ENCODE measurements at places on chromosomes 12 and 14.

GRCh38 chr12:9731393-9731792, 1.5 kb downstream of the CLECL1 start:
- no peak for DNase-seq

DNA sequence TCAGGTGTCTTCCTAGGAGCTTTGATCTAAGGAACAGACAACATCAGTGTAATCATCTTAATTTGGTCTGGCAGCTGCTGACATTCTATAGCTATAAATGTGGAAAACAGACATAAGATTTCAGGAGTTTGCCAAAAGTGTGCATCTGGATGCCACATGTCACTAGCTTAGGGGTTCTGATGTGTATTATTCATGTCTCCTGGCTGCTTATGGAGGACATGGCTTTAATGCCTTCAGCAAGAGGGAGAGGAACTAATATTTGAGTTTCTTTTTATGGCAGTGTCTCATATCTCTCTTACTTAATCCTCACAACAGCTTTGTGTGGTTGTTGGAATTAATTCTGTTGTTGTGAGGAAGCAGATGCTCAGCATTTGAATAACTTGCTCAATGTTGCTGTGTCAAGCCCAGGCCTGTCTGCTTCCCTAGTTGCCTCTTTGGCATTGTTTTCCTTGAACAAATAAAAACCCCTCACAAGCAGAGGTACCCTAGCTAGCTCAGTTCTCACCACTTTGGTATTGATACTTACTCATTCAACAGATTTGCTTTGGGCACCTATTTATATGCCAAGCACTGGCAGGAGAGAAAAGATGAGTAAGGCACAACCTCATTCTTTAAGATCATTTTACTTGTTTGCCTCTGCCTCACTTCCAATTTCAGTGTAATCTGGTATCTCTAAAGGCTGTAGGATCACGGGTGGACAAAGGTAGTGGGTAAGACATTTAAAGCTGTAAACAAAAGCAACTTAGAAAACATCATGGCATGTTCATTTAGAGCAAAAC, 39.8 kb upstream of the EID3 start:
- DNase-seq, result no peak

GRCh38 chr12:6928703-6929407, 1.1 kb downstream of the ATN1 start:
- DNase-seq, result no peak

DNA sequence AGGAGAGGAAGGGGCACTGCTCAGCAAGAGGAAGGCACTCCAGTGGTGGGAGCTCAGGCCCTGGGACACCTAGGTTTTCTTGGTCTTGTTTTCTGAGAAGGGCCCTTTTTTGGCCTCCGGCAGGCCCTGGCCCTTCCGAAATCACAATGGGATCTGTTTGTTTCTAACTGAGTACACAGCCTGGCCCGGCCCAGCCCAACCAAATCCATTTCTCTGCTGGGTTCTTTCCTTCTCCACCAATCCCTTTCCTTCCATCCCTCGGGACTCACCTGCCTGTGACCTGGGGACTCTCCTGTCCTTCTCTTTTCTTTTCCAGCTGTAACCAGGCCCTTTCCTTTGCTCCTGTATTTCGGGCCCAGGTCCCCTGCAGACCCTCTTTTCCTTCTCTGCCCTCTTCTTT, 18.6 kb downstream of the TEAD4 start:
- DNase-seq, result no peak

GRCh38 chr12:79250186-79250585, 385.6 kb downstream of the SYT1 start:
- no peak for DNase-seq

DNA sequence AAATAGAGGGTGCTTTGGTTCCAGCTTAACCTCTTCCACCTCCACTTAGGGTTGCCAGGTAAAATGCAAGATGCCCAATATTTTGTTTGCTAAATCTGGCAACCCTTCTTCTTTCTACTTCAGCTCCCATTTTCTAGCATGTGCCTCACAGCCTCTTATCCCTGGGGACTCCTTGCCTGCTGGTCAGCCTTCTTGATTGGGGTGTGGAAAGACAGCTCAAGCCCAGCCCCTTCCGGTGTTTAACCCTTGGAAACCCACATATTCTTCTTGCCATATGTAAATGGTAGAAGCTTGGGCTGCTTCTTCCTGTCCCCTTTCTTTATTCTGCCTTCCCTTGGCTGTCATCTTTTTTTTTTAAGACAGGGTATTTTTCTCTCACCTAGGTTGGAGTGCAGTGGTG, 5.7 kb downstream of the SPIC start:
- DNase-seq, result no peak

- DNase-seq, result no peak
Measured at GRCh38 chr14:80489513-80489912, 278.2 kb upstream of the DIO2 start.

DNA sequence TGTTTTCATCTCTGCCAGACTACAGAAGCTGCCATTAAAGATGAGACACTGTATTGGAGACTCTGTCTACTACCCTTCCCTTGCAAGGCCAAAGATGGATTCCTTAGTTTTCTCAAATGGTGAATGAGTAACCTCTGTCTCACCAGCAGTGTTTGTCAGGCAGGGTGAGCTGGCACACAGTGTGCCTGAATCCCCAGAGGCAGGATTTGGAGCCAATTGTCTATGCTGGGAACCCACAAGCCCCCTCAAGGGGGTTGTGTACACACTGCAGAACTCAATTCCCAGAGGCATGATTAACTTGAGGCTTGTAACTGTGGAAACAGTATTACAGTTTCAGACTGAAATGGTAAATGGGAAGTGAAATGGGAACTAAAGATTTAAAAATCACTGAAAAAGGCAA, 136.8 kb upstream of the PTPRB start:
- no peak for DNase-seq

- DNase-seq, result no peak
Measured at GRCh38 chr14:33647385-33647786, 303.5 kb downstream of the EGLN3 start.

DNA sequence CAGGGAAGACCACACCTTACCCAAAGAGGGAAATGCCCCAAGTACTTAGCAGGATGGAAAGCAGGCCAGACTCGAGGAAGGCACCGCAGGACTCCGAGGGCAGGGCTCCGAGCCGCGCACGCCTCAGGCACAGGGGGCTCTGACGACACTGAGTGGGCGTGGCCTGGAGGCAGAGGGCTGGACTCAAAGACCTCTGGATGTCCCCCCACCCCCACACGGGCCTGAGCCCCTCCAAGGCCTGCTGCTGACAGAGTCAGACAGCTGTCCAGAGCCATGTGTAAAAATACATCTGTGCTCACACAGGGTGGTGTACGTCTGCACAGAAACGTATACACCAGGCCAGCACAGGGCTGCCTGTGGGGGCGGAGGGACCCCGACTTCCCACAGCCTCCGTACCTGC, 1.4 kb downstream of the AKT1 start:
- DNase-seq, result no peak

DNA sequence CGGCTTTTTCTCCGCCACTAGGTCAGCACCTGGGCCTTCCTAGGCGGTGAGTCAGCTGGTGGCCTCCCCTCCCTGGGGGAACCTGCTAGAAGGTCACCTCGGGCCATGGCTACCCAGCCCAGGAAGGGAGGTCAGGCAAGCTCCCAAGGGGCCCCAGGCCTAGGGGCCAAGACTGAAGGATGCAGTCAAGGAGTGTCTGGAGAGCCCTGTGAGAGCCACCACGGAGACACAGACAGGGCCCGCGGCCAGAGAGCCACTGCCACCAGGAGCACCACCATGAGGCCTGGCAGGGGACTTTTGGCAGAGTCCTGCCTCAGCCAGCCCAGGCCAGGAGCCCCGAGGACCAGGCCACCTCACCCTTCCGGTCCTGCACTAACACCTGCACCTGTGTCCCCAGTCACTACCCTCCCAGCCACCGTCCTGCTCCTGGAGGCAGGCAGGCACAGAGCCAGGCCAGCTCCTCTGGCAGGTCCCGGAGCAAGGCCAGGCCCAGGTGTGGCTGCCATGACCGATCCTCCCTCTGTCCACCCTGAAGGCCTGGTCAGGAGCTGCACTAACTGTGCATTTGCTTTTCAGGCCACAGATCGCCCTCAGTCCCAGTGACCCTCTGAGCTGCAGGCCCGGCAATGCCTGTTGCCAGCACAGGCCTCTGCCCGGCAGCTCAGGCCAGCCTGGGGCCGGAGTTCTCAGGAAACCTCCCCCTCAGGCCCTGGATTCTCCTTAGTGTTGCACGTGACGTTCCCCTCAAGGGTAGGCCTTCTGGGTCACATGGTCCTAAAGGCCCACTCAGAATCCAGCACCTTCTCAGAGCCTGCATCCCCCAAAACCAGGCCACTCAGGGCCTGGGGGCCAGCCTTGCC, 6.9 kb downstream of the PHETA1 start:
- no peak for DNase-seq

- no peak for DNase-seq
Measured at GRCh38 chr12:132471011-132471857, 18.7 kb upstream of the FBRSL1 start.

DNA sequence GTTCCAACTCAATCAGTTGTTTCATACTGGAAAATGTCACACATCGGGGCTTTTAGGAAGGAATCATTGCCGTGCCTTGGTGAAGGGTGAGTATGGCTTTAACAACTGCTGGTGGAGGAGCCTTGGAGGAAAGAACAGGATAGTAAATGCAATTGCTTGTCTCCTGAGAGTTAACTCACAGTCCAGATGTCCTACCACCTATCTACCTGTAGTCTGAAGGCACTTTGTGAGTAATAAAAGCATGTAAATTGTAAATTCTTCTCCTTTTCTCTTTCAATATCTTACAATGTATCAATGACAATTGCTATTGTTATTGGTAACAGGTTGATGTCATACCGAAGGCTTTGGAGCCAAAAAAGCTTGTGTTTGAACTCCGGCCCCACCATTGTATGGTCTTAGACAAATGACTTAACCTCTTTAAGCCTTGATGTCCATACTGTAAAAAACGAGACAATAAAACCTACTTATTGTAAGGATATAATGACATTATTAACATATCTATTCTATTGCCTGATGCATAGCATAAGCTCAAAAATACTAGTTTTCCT, 397.4 kb downstream of the ADAMTS20 start:
- DNase-seq, result no peak
